ENCODE measurements at places on chromosomes 3 and 15. TPM values are rescaled to one million over a fixed set of nuclear protein-coding genes. Genes with fewer than 3 reads are reported as not detected.
A peak's percentile ranks its signal among the peaks of the same experiment; 100 is the strongest.

DNA sequence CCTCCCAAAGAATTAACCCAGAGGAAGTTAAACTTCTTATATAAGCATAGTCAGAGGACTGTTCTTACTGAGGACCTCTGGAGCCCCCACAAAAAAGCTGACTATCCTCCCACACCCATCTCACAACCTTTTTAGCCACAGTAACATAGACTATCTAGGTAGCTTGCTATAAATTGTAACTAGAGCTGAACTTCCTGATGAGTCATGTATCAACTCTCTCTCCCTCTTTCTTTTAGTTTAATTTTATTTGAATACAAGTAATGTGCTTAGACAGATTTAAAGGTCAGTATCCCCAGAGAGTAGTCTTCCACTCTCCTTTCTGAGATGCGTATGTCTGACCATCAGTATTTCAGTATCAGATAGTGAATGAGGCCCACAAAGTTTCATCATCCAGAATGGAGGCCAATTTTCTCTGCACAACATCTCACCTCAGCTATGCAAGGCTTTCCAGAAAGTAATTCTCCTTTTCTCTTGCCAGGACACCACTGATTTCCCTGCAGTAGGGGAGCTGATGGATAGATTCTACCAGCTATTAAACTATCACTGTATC is 104.0 kb upstream of the MYRIP start:
- H3K36me3 ChIP-seq = no peaks in the 10 kb centered on the region
- no peak overlapping the region for H3K27ac ChIP-seq
- H3K27me3 ChIP-seq = no peaks in the 10 kb centered on the region
- H3K4me3 ChIP-seq = no peak overlapping the region
- DNase-seq = no peak

- no peaks in the 10 kb centered on the region for H3K27me3 ChIP-seq
- H3K4me3 ChIP-seq = no peak overlapping the region
- H3K4me1 ChIP-seq = no peaks in the 10 kb centered on the region
- DNase-seq = no peak
- H3K27ac ChIP-seq = no peak overlapping the region
- H3K36me3 ChIP-seq = no peaks in the 10 kb centered on the region
Observed at GRCh38 chr15:53447053-53447574, 312.3 kb downstream of the WDR72 start.

- peak overlapping the region; percentile 33 for H3K27ac ChIP-seq
- H3K4me3 ChIP-seq = no peak overlapping the region
- H3K27me3 ChIP-seq = no peaks in the 10 kb centered on the region
- no peaks in the 10 kb centered on the region for H3K4me1 ChIP-seq
- peaks cover 43% of the 10 kb centered on the region for H3K36me3 ChIP-seq
Observed at GRCh38 chr15:77474310-77474988, 53.8 kb downstream of the HMG20A start.

DNA sequence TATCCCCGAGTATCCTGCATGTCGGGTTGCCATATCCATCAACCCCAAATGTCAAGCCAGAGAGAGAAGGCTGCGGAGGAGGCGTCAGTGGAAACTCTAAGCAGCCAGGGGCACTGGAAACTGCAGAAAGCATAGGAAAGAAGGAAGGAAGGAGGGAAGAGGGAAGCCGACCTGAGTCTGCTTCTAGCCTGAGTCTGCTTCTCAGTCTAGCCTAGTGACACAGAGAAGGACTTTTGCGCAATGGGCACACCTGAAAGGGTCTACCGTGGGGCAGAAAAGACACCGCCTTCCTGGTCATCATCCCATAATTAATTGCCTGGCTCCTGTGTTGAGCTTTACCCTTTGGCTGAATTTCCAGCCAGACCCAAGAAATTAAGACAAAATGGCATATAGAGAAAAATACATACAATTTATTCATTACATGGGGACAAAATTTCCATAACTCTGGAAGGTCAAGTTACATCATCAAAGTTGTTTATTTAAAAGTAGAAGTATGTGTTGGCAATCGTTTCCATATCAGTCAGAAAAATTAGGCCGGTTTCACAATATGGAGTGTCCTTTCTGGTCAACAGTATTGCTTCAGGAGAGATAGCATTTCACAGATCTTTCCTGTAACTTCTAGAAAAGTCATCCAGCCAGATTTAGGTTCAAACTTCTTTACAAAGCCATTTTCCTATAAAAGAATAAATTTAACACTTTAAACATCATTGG is 10.3 kb downstream of the BCL2A1 start:
- peaks cover 27% of the 10 kb centered on the region for H3K4me1 ChIP-seq
- no peak for DNase-seq
- H3K36me3 ChIP-seq = no peaks in the 10 kb centered on the region
- no peak overlapping the region for H3K27ac ChIP-seq

- H3K4me1 ChIP-seq = peaks cover 29% of the 10 kb centered on the region
- H3K27ac ChIP-seq = peak overlapping the region; percentile 96
- H3K27me3 ChIP-seq = peaks cover 35% of the 10 kb centered on the region
- DNase-seq = no peak
- peak overlapping the region; percentile 86 for H3K4me3 ChIP-seq
- no peaks in the 10 kb centered on the region for H3K36me3 ChIP-seq
Observed at GRCh38 chr3:193970773-193971206, 165.2 kb upstream of the HES1 start.

DNA sequence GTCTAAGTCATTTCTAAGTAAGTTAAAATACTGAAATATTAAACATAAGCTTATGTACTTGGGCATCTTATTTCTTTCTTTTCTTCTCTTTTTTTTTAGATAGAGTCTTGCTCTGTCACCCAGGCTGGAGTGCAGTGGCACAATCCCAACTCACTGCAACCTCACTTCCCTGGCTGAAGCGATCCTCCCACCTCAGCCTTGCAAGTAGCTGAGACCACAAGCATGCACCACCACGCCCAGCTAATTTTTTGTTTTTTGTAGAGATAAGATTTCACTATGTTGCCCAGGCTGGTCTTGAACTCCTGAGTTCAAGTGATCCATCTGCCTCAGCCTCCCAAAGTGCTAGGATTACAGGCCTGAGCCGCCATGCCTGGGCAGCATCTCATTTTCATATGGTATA is 16.0 kb upstream of the ZNF710 start:
- no peaks in the 10 kb centered on the region for H3K4me1 ChIP-seq
- peaks cover 12% of the 10 kb centered on the region for H3K27me3 ChIP-seq
- H3K27ac ChIP-seq = no peak overlapping the region
- DNase-seq = no peak
- no peak overlapping the region for H3K4me3 ChIP-seq

The CNTN6 gene
- polyA plus RNA-seq = not detected

GRCh38 chr3:71360764-71361163 is 222.8 kb downstream of the FOXP1 start:
- peak; percentile 73 for DNase-seq
- peak overlapping the region; percentile 75 for H3K4me3 ChIP-seq
- no peaks in the 10 kb centered on the region for H3K36me3 ChIP-seq
- peak overlapping the region; percentile 99 for H3K27ac ChIP-seq
- peaks cover 89% of the 10 kb centered on the region for H3K4me1 ChIP-seq

The CD200 gene
- polyA plus RNA-seq = 178 TPM

The PLA2G4E gene
- not detected for polyA plus RNA-seq

DNA sequence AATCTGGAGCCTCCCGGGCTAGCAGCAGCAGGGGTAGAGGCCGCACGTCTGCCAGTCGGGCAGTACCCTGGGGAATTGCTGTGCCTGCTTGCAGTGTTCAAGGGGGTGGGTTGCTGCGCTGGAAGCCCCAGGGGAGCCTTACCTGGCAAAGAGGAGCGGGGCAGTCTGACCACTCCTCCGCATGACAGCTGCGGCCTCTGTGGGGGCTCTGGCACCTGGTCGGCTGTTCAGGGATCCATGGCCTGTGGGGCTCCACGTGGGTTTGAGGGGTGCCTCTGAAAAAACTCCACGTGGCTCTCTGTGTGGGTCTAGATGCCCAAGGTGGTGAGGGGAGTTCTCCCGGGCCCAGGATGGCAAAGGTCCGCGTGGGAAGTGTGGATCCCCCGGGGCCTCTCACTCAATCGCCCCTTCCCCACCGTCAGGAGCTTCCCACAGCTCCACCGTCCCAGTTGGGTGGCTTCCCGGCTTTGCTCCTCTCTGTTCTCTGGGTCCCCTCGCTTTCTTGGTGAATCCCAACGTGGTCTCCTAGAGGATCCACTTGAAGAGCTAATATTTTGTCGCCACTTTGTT is 184.5 kb downstream of the EFHB start:
- H3K4me1 ChIP-seq = no peaks in the 10 kb centered on the region
- no peaks in the 10 kb centered on the region for H3K36me3 ChIP-seq
- no peaks in the 10 kb centered on the region for H3K27me3 ChIP-seq

DNA sequence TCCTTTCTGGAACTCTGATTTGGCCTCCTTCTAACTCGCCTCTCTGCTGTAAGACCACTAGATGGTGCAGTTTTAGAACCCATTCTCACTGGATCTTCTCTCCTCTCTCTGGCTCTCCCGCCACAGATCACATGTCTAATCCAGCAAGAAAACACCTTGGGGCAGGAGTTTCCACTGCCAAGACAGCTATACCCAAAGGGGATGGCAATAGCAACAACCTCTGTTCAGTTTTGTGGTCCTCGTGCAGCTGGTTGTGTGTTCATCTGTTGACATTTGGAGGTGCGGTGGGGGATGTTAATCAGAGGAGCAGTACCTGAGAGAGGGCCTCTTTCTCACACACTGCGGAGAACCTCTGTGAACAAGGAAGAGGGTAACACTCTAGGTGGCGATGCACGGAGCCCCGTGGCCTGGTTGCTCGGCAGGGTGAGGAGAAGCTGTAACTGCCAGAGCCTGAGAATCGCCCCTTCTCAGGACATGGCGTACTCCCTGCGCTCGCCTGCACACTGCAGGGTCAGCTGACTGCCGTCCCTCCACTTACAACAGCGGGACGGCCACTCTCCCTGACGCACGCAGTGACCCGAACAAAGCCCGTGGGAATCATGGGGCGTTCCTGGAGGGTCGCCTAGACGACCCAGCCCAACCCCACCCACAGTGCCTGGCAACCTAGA is at the start of gene TEX55:
Gene TEX55 (plus strand): TSS at position 666 of the 668 bp plus-strand sequence. CDS start 25 bp downstream, outside the sequence.
- no peak within 1 kb of the TSS for H3K27ac ChIP-seq
- no peak for DNase-seq
- H3K36me3 ChIP-seq = no peaks in the 10 kb centered on the region
- no peak within 1 kb of the TSS for H3K4me3 ChIP-seq
- no peaks in the 10 kb centered on the region for H3K27me3 ChIP-seq

- H3K27ac ChIP-seq = peak overlapping the region; percentile 90
- DNase-seq = peak; percentile 41
- H3K36me3 ChIP-seq = peaks cover 2% of the 10 kb centered on the region
- H3K27me3 ChIP-seq = no peaks in the 10 kb centered on the region
- H3K4me3 ChIP-seq = peak overlapping the region; percentile 96
Observed at GRCh38 chr3:18423401-18424212, 1.5 kb downstream of the SATB1 start.

The GPR149 gene
- polyA plus RNA-seq = not detected

GRCh38 chr15:59371458-59372351 is 966 bp downstream of the MYO1E start:
- no peaks in the 10 kb centered on the region for H3K27me3 ChIP-seq
- H3K4me3 ChIP-seq = peak overlapping the region; percentile 99
- H3K27ac ChIP-seq = peak overlapping the region; percentile 95
- peak; percentile 50 for DNase-seq

The EXD1 gene
- polyA plus RNA-seq = not detected

GRCh38 chr15:48644827-48645557 is 517 bp downstream of the FBN1 start:
- no peaks in the 10 kb centered on the region for H3K4me1 ChIP-seq
- H3K27me3 ChIP-seq = peaks cover 31% of the 10 kb centered on the region
- H3K4me3 ChIP-seq = no peak overlapping the region
- no peak for DNase-seq
- no peak overlapping the region for H3K27ac ChIP-seq

DNA sequence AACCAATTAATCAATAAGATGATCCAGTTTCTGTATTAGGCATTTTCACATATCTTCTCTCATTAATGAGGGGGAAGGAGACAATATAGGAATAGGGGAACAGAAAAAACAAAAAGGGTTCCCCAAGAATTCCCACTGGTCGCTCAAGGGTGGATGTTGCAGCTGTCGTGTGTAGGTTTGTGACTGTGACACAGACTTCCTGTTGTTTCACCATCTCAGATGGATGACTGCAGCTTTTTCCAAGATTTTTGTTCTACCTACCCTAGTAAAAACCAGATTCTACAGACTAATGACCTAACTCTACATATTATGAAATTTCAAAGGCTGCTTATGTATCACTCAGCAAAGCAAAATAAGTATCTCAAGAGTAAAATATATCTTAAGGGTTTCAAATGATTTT is 73.7 kb upstream of the MB21D2 start:
- no peaks in the 10 kb centered on the region for H3K36me3 ChIP-seq
- no peak overlapping the region for H3K4me3 ChIP-seq
- no peak overlapping the region for H3K27ac ChIP-seq
- no peak for DNase-seq

The SI gene
- not detected for polyA plus RNA-seq

- H3K4me1 ChIP-seq = peaks cover 7% of the 10 kb centered on the region
- H3K27ac ChIP-seq = peak overlapping the region; percentile 84
- H3K4me3 ChIP-seq = no peak overlapping the region
- no peaks in the 10 kb centered on the region for H3K27me3 ChIP-seq
Observed at GRCh38 chr3:25751725-25752124, 31.5 kb downstream of the NGLY1 start.

DNA sequence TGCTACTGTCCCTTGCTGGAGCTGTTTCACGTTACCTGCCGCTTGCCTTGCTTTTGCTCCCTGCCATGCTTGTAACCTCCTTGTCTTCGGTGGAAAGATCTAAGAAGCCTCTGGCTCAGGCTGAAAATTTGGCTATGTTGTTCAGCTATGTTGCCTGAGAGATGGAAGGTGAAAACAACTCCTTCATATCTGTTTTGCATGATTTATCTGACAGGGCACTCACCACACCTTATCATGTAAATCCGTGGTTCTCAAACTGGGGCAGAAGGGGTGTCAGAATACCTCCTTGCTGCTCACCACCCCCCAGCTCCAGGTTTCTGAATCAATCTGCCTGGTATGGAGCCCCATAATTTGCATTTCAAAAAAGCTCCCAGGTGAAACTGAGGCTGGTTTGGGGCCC is 6.5 kb upstream of the CORO2B start:
- peak overlapping the region; percentile 18 for H3K27ac ChIP-seq
- no peaks in the 10 kb centered on the region for H3K36me3 ChIP-seq
- no peak for DNase-seq
- H3K4me1 ChIP-seq = peaks cover 13% of the 10 kb centered on the region

GRCh38 chr3:28080716-28081115 is 160.7 kb upstream of the CMC1 start:
- H3K27me3 ChIP-seq = no peaks in the 10 kb centered on the region
- H3K36me3 ChIP-seq = no peaks in the 10 kb centered on the region
- H3K4me3 ChIP-seq = no peak overlapping the region
- no peak overlapping the region for H3K27ac ChIP-seq
- no peak for DNase-seq
- no peaks in the 10 kb centered on the region for H3K4me1 ChIP-seq

GRCh38 chr3:175956964-175957363 is 1097.8 kb downstream of the NAALADL2 start:
- no peaks in the 10 kb centered on the region for H3K27me3 ChIP-seq
- H3K36me3 ChIP-seq = no peaks in the 10 kb centered on the region
- no peak for DNase-seq
- H3K4me1 ChIP-seq = no peaks in the 10 kb centered on the region
- H3K27ac ChIP-seq = no peak overlapping the region
- H3K4me3 ChIP-seq = no peak overlapping the region

The SLC2A2 gene
- not detected for polyA plus RNA-seq

Data from naive B cell (primary cell).